ENCODE measurements at places on chromosomes 1 and 21.

DNA sequence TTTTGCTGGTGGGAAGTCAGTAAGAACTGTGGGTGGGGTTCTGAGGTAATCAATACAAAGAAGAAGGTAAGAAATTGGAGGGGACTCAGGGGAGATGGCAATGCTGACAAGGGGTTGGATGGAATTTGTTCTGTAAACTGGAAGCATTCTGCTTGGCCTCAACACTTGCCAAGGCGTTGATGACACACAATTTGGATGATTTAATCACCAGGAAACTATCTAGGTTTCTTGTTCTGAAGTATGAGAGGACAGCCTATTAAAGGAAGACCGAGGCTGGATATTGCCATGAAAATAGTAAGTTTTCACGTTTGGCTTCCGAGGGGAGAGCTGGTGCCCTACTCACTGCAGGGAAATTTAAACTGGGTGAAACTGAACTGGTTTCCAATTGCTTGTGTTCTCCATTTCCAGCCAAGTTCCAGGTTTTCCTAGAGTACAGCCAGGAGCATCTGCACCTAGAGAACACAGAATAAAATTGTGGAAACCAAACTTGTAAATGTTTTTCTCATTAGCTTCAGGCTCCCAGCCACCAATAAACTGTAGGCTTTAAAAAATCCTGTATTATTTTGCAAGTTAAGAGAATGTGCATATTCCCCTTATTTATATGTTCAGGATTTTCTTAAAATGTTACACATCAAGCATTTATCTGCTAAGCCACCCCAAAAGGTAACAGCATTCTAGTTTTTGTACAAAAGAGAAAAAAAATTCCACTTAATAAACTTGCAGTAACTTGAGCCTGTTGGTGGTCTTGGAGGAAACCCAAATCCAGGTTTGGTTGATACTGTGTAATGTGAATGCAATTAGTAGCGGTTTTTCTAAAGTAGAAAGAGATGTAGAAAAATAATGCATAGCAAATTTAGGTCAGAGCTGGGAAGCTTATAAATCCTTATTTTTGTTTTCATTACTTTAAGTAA lies 53.8 kb downstream of the ROR1 start:
- DNase-seq: peak; percentile 52

DNA sequence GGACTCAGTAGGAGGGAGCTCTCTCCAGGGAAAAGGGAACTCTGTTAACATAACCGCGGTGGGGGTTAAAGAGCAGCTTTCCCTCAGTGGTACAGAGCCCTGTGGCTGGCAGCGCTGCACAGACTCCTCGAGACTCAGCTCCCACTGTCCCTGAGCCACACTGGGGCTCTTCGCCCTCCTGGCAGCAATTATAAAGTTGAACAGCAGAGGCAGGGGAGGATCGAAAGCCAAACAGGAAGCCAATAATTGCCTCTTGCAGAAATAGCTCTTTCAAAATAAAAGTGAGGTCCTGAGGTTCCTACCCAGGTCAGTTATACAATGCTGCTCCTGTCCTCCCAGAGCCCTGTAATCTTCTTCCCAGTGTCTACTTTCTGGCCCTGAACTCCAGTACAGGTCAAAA lies 77.0 kb downstream of the FAM78B start:
- no peak for DNase-seq

- no peak for DNase-seq
Measured at GRCh38 chr1:109254621-109255096, 5.3 kb downstream of the CELSR2 start.

DNA sequence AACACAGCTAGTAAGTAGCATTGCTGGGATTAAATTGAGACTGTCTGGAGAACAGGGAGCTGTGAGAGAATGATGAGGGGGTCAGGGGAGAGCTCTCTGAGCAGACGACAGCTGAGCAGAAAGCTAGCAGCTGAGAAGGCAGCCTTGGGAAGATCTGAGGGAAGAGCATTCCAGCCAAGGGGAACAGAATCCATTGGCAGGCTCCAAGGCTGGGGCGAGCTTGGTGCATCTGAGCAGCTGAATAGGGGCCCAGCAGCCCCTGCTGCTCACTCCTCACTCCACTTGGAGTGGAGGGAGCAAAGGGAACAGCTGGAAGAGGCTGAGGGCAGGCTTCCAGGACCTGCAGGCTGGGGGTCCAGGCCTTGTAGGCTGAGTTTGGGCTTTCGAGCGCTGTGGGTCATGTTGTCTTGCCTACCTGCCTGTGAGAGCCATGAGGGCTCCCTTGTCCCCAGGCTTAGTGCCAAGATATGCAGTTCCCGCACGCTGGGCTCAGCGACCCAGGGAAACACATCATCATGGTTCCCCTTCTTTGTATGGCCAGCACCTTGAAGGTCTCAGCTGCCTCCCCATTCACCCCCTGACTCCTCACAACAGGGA lies 10.5 kb downstream of the ACOT11 start:
- DNase-seq: no peak
